ENCODE measurements at places on chromosomes 3 and 15.

DNA sequence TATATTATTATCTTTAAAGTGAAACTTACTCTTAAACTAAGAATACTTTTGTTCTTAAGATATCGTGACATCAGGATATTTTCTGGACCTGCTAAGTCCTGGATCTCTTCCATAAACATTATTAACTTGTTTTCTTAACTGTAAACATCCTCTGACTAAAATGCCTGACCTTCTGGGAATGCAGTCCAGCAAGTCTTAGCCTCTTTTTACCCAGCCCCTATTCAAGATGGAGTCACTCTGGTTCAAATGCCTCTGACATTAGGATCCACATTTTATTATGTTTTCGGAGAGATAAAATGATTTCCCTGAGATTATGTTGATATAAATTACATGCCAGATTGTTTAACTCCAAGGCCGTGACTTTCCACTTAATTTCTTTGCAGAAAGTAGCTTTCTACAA is 37.6 kb downstream of the OSTN start:
- DNase-seq = no peak

GRCh38 chr15:59116141-59116540 is 11.2 kb downstream of the CCNB2 start:
- DNase-seq = no peak

GRCh38 chr15:25655207-25655948 is 207.7 kb downstream of the ATP10A start:
- DNase-seq = no peak

- no peak for DNase-seq
Measured at GRCh38 chr3:171883893-171884279, 40.7 kb downstream of the TMEM212 start.

- DNase-seq = no peak
Measured at GRCh38 chr3:136149667-136150066, 46.5 kb downstream of the MSL2 start.

DNA sequence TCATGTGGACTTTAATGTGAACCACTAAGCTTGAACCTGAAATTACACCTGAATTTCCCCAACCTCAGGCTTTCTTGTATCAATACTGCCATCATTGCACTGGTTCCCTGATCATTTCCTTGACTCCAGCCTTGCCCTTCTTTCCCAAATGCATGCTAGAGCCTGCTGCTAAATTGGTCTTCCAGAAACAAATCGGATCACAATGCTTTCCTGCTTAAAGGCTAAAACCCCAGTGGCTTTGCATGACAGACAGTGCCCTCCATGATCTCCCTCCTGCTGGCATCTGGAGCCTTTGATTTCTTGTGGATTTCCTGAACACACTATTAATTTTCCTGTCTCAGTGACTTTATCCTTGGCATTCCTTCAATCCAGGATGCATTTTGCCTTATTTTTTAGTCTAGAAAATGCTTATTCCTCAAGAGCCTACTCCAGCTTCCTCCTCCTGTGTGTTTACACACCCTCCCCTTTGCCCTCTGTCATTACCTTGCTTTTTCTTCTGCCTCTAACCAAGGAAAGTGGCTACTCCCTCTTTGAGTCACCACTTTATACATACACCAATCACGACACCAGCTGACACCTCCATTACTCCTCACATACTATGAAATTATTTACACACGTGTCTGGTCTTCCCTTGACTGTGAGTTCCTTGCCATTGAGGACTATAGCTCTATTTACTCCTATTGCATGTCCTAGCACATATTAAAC is 214.6 kb downstream of the KCNAB1 start:
- no peak for DNase-seq

GRCh38 chr3:117510396-117510795 is 800.8 kb downstream of the TUSC7 start:
- no peak for DNase-seq

- peak; percentile 76 for DNase-seq
Measured at GRCh38 chr3:38649500-38650247, at the start of gene SCN5A. TSS of gene SCN5A (minus strand) at chr3:38649687. CDS start at chr3:38633307, 16,380 bp downstream.
